ENCODE measurements at places on chromosomes 4 and X.
A peak's percentile ranks its signal among the peaks of the same experiment; 100 is the strongest.

- peak; percentile 51 for DNase-seq
These were observed 28.1 kb upstream of the SPON2 start for GRCh38 chr4:1200425-1201035.

GRCh38 chr4:183540410-183541009 is 35.7 kb downstream of the ING2 start:
- DNase-seq: no peak

- DNase-seq: no peak
These were observed 727.6 kb downstream of the TRAM1L1 start for GRCh38 chr4:116357758-116358157.

GRCh38 chr4:57612279-57612678 is 502.1 kb upstream of the IGFBP7 start:
- no peak for DNase-seq

DNA sequence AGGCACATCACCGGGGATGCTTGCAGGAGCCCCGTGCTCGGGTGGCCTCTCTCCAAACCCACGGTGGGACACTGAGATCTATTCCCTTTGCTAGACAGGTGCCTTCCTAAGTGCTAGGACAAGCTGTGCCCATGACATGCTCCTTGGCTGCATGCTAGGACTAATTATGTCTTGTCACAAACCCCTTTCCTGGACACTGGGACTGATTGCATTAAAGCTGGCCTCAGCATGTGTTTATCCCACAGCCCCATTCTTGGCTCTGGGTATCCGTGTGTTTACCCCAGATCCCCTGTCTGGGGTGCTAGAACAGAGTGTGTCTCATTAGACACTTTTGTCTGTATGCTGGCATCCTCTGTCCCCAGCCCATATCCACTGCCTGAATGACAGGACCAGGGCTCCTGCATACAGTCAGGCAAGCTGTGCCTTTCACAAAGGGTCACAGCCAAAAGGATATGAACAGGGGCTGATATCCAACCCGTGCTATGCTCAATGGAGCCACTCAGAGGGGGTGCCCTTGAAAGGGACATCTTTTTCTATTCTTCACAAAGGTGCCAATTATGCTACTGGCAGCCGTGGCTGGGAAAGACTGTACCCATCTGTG is 9.2 kb upstream of the IQSEC2 start:
- no peak for DNase-seq

GRCh38 chr4:72119946-72120345 is 88.1 kb downstream of the NPFFR2 start:
- DNase-seq: no peak

GRCh38 chrX:151746502-151746901 is 12.0 kb downstream of the CNGA2 start:
- DNase-seq: no peak

- no peak for DNase-seq
These were observed 90.8 kb downstream of the SHISA3 start for GRCh38 chr4:42488114-42488513.

DNA sequence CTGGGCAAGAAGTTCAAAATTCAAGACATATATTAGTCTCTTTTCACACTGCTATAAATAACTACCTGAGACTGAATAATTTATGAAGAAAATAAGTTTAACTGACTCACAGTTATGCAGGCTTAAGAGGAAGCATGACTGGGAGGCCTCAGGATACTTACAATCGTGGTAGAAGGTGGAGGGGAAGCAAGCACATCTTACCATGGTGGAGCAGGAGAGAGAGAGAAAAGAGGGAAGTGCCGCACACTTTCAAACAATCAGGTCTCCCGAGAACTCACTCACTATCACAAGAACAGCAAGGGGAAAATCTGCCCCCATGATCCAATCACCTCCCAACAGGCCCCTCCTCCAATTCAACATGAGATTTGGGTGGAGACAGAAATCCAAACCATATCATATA is 273.3 kb upstream of the RASGEF1B start:
- no peak for DNase-seq

DNA sequence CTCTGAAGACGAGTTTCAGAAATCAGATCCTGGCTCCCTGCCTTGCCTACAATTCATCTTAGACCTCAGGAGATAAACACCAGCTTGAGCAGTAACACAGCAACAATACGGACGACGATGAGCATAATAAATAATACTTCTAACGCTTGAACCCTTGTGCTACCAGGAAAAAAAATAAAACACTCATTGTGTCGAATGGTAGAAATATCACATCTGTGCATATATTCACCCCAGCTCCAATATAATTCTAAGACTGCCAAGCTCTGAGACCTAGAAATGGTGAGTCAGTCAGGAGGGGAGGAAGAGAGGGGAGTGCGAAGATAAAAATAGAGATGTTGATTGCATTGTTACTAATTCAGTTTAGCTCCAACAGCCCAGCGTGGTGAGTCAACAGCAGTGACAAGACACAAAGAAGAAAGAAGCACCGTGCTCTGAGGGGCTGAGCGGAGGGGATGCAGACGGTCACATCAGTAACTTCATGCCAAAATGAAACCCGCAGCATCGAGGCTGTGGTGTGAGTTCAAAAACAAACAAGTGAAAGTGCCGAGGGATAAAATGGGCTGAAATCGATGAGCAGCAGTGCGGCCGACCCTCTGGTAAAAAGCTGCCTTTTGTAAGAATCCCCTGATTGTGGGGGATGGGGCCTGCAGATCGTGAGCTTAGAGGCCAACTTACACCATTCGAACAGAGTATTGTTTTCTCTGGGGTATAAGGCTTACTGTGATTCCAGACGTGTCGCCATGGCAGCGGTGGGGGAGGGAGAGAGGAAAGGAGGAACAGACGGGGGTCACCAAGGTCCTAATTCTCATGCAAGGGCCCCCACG is 150.4 kb downstream of the MGST2 start:
- peak; percentile 14 for DNase-seq

- no peak for DNase-seq
These were observed 12.6 kb downstream of the NEIL3 start for GRCh38 chr4:177322266-177322665.

DNA sequence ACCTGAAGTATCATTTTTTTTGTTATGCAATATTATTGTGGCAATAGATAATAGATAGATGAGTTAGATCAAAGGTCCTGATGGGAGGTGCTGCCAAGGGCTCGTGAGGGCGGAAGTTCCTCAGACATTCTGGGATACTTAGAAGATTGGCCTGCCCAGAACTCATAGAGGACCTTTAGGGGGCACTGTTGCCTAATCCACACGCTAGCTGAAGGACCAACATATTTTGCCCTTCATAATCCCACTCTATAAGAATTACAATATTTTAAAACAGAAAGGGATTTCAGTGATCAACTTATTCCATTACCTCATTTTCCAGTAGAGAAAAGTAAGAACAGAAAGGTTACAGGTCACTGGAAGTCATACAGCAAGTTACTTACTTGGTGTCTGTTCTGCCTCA is 22.9 kb upstream of the COX7B2 start:
- DNase-seq: no peak

- DNase-seq: no peak
These were observed 1350.5 kb upstream of the PABPC4L start for GRCh38 chr4:135552131-135552530.

DNA sequence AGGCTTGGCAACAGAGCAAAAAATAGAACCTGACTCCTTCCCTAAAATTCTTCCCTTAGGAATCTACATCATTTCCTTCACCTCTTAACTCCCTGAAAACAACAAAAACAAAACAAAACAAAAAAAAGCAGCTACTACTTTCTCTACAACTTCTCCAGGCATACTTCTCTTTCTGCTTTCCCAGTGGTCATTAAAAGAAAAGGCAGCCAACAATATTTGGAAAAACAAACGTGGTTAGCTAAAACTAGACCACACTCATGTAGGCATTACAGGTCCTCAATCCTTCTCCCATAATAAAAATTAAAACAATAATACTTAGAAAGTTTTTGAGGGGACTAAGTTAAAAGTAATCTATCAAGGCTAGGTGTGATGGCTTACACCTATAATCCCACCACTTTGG is 29.0 kb upstream of the SMIM14 start:
- no peak for DNase-seq

GRCh38 chr4:140052050-140052449 is 101.9 kb downstream of the MAML3 start:
- DNase-seq: no peak

- DNase-seq: no peak
These were observed 526.3 kb upstream of the FAM241A start for GRCh38 chr4:111618908-111619307.

DNA sequence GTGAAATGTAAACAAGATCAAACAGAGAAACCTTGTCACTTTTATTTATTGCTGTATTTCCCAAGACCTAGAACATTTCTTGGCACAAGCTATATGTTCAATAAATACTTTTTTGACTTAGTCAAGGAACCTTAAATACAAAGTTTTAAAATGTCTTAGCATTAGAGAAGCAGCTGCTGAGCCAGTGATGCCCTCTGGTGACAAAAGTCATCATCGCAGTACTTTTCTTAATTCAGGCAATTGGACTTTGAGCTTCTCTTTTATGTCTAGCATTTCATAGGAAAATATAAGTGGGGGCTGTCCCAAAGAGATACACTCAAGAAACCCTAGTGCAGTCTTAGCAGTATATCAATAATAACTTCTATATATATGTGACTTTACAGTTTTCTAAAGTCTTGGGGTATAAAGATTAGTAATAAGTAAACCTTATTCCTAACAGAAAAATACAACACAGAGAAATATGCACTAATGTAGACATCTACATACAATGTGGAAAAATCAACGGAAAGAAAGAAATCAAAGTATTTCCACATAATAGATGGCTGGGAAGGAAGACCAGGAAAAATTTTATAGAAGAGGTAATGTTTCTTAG is 118.4 kb downstream of the DTHD1 start:
- DNase-seq: no peak

GRCh38 chrX:10744007-10744406 is 123.6 kb upstream of the MID1 start:
- DNase-seq: no peak

- no peak for DNase-seq
These were observed 166.0 kb downstream of the STAG2 start for GRCh38 chrX:124127496-124127895.

DNA sequence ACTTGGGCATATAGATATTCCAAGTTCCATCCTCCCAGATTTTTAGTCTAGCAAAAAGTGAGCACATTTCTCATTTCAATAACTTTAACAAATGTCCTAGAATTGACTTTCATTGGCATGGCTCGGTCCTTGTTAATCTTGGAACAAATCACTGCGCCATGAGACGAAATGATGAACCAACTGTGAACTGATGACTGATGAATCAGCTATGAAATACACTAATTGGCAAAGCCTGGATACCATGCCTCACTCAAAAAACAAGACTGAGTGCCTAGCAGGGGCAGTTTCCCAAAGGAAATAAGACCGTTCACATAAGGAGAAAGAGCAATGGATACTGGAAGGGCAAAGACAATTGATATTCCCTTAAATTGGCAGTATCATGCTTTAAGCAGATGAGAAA is 248.6 kb upstream of the VEGFC start:
- DNase-seq: no peak

GRCh38 chr4:74282926-74283325 is 25.3 kb upstream of the EPGN start:
- DNase-seq: no peak

GRCh38 chrX:29478336-29479069 is 736.9 kb upstream of the MAGEB2 start:
- peak; percentile 6 for DNase-seq

Data from H54 (cell line).